ENCODE measurements at places on chromosomes 6 and 20. TPM values are rescaled to one million over a fixed set of nuclear protein-coding genes. Genes with fewer than 3 reads are reported as not detected.

GRCh38 chr6:137363805-137364138 is 130.4 kb downstream of the OLIG3 start:
- no peak for DNase-seq

DNA sequence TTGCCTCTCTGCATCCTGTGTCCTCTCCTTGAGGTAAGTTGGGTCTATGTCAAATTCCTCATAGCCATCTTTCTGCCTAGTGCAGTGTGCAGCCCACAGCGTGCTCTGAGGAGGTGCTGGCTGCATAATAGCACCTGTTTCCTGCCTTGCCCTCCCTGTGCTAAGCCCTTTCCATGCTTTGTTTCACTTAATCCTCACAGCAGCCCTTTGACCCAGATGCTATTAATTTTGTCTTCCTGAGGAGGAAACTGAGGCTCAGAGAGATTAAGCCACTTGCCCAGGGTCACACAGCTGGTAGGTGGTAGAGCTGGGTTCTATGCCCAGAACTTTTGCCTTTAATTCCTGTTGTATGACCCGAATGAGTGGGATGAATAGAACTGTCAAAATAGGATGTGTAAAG is 13.5 kb downstream of the FAM83D start:
- peak; percentile 56 for DNase-seq

DNA sequence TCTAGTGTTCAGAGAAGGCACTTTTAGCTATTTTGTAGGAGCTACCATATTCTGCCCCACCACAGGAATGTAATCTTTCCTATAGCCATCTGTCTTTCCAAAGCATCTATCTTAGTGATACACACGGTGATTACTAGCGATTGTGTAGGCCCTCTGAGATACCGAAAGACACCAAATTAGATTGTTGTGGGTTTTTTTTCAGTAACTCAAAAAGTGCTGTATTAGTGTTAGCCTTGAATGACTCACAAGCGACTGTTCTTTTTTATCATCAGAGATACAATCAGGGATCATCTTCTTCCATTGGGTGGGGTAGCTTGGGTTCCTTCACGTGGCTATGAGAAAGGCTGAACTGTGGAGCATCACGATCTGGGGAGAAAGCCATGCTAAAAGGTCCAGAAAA is 160.2 kb downstream of the MTFR2 start:
- DNase-seq, result no peak

DNA sequence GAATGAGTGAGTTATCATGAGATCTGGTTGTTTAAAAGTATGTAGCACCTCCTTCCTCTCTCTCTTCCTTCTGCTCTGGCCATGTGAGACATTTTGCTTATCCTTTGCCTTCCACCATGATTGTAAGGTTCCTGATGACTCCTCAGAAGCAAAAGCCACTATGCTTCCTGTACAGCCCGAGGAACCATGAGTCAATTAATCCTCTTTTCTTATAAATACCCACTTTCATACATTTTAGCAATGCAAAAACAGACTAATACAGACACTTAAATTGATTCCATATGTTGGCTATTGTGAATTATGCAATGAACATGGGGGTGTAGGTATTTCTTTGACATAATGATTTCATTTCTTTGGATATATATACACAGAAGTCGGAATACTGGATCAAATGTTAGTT is 792.8 kb upstream of the EYS start:
- DNase-seq, result no peak

DNA sequence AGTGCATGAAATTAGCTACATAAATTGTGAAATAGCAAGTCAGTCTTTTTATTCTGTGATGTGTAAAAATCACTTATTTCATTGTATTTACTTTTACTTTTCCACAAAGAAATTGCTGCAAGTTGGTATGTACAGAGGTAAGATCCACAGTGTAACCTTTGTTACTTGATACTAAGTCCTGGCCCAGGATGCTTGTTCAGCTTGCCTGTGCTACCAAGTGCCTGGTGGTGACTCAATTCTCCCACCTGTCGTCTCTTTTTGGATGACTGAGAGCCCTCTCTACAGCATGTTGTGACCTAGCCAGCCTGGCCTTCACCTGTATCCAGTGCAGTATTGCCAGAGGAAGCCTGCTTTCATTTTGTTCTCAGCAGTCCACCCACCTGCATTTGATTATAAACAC is 54.9 kb downstream of the ANKRD6 start:
- no peak for DNase-seq

Gene PDE7B
- 58.5 TPM for total RNA-seq

Gene PGC
- total RNA-seq, result not detected

Gene GPR63
- under 0.01 TPM for total RNA-seq

Gene ACOT13
- 3.7 TPM for total RNA-seq

All from dermis blood vessel endothelial cell (primary cell).